Common myeloid progenitor, CD34-positive (primary cell): ENCODE measurements at places on chromosomes 16 and 17.

- DNase-seq: peak; percentile 68
These were observed 9.5 kb downstream of the TBX21 start for GRCh38 chr17:47742319-47743181.

GRCh38 chr16:26772503-26772902 lies 294.2 kb upstream of the C16orf82 start:
- DNase-seq: no peak

DNA sequence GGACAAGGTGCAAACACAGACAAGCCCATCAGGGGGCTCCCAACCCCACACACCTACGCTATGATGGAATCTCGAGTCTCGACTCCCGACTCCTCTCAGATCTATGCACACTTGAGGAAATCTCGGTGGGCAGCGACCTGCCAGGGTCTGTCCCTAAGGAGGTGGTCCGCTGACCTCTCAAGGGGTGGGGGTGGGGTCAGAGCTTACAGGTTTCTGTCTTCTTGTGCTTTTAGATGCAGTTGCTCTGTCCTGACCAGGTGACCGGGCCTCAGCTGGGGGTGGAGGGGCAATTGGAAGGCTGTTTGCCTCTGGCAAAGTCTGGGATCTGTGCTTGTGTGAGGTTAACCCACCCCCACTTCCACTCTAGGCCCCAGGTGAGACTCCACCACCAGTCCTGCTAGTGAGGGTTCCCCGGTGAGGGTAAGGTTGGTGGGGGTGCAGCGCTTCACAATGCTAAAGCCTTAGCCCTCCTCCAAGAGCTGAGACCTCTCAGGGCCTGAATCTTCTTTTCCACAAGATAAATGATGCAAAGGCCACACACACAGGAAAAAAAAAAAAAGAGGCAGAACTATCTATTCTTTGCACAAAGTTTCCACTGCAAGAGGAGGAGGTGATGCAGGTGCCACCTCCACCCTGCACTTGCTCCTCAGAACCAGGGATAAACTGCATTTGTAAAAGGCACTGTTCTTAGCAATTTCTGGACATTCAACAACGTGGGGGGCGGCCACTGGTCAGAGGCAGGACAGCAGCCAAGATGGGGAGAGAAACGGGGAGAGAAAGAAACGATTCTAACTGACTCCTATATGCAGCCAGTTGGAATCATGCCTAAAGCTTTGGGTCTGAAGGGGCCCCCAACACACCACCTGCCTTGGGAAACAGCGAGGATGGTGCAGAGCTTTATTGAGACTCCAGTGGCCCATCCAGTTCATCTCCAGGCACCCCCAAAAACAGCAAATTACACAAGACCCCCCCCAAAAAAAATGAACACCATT lies 4.1 kb downstream of the CISD3 start:
- DNase-seq: peak; percentile 49

- peak; percentile 34 for DNase-seq
These were observed 365.6 kb downstream of the SLC39A11 start for GRCh38 chr17:72726936-72727335.

DNA sequence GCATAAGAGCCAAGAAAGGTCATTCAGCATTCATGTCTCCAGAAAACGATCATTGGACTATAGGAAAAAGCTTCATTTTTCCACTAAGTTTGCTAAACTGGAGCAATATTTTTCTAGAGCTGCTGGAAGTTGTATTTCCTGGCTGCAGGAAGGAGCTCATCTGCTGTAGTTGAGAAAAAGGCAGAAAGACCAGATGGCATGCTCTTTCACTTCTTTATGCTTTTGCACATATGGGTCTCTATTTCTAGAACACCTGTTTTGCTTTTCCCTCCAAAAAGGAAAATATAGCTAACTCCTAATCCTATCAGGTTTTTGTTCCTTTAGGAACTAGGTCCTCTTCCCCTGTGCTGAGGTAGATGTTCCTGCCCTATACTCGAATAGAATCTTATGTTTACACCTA lies 61.9 kb upstream of the HLF start:
- DNase-seq: no peak

GRCh38 chr16:68328860-68329390 lies 18.1 kb downstream of the PRMT7 start:
- no peak for DNase-seq

GRCh38 chr17:36034127-36034526 lies 16.4 kb upstream of the CCL23 start:
- DNase-seq: peak; percentile 52

GRCh38 chr17:65954148-65954449 lies 237.8 kb downstream of the CEP112 start:
- DNase-seq: no peak

DNA sequence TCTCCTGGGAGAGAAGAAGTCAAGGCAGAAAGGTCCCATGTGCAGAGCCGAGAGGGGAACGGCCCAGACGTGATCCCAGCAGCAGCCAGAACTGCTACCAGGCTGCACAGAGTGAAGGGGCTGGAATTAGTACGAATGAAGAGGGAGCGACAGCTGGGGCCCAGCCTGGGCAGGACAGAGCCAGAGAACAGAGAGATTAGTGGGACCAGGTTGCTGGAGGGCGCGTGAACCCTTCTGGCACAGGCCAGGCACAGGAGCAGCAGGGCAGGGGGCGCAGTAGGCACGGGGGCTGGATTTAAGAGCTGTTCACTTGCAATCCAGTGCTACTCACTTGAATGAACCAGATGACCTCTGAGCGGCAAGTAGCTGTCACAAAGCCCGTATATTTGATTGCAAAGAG lies 66.9 kb downstream of the PLXDC1 start:
- no peak for DNase-seq

GRCh38 chr17:21542991-21543390 lies 149.3 kb upstream of the KCNJ18 start:
- no peak for DNase-seq

DNA sequence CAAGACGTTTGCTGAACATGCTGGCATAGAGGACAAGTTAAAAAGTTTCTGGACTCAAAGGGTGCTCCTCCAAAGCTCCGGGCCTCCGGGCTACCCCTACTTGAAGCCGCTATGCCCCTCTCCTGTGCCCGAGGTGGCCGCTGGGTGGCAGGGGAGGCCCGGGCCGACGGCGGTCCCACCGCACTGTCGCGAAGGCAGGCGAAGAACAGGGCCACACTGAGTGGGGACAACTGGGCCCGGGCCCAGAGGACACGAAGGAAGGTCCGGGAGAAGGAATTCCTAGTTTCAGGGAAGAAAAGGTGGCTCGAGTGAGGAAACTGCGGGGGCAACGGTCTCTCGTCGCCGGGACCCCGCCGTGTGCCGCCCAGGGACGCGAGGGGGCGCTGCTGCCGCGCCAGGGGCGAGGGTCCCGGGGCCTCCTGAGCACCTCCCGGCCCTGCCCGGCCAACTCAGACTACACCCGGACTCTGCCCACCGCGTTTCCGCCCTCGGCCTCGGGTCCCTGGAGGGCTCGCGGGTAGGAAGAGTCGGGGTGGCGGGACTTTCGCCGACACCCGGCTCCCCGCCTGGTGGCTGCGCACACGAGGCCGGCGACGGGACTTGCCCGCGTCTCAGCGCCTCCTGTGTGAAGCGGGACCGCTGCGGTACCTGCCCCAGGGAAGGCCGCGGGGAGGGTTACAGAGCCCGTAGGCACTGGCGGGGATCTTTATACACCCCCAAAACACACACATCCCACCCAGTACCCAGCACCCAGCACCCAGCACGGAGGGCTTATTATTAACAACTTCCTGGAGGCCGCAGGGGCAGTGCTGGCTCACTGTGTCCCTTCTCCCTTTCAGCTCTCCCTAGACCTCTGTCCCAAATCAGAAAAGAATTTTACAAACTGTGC lies 772 bp upstream of the CHCT1 start:
- DNase-seq: peak; percentile 79

DNA sequence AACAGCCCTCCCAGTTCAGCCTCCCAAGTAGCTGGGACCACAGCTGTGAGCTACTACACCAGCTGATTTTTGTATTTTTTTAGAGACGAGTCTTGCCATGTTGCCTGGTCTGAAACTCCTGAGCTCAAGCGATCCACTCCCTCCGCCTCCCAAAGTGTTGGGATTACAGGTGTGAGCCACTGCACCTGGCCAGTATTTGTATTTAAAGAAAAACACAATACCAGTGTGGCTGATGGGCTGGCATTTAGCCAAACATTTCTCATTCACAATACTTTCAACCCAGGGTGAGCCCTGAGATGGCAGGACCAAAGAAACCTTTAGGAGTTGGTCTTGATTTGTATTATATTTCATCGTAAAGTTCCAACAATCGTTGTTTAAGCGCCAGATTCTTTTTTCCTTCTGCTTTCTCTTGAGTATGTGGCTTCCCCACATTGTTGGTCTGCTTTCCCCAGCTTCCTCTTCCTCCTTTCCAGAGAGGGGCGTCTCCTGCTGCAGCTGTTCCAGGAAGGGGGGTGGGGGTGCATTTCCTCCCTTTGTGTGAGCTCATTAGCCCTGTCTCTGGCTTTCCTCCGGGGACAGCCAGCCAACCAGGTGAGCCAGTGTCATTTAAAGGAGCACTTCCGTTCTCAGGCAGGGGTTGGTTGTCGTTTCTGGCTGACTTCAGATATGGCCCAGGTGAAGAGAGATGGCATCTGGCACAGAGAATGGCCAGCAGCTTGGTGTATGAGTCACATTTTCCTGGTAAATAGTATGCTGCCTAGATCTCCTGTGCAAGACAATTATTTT lies 79.9 kb downstream of the GPRC5B start:
- DNase-seq: peak; percentile 45

GRCh38 chr16:75922250-75922649 lies 196.0 kb upstream of the CPHXL start:
- no peak for DNase-seq

- DNase-seq: peak; percentile 79
These were observed at the start of gene CMTM3 for GRCh38 chr16:66604376-66605176. Gene CMTM3 (plus strand): TSS chr16:66604704. CDS start chr16:66604806, 102 bp downstream.

DNA sequence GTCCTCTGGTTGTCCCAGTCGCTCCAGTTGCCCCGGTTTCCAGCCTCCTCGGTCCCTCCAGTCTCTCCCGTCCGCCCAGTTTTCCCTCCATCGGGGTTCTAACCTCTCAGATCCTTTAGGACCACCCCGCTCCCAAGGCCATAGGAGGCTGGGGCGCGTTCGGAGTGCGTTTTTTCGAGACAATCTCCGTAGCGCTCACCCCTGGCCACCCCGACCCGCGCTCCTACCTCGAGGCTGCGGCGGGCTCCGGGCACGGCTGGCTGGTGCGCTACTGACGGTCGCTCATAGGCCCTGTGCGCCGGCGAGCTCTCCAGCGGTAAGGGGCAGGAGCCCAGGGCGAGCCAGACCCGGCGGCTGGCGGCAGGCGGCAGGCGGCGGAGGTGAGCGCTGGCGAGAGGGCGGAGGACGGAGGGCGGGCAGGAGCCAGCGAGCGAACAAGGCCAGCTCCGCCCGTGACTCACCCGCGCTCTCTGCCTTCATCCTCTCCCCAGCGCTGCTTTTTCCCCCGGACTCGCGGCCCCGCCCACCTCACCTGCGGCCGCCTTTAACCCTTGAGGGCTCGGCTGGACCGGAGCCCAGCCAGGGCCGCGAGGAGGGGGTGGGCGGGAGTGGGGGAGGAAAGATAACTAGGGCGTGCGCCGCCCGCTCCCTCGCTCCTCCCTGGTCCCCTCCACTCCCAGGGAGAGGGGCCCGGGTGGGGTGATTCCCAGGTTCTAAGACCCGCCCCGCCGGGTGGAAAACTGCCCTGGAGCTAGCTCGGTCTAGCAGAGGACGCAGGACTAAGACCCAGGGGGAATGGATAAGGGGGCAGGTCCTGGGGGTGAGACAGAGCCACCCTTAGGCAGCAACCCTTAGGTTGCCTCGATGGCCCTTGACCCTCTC lies at the start of gene SP6:
TSS of gene SP6 (minus strand) at position 472 of the 882 bp plus-strand sequence. CDS start 2,734 bp downstream, outside the sequence.
- peak; percentile 61 for DNase-seq

DNA sequence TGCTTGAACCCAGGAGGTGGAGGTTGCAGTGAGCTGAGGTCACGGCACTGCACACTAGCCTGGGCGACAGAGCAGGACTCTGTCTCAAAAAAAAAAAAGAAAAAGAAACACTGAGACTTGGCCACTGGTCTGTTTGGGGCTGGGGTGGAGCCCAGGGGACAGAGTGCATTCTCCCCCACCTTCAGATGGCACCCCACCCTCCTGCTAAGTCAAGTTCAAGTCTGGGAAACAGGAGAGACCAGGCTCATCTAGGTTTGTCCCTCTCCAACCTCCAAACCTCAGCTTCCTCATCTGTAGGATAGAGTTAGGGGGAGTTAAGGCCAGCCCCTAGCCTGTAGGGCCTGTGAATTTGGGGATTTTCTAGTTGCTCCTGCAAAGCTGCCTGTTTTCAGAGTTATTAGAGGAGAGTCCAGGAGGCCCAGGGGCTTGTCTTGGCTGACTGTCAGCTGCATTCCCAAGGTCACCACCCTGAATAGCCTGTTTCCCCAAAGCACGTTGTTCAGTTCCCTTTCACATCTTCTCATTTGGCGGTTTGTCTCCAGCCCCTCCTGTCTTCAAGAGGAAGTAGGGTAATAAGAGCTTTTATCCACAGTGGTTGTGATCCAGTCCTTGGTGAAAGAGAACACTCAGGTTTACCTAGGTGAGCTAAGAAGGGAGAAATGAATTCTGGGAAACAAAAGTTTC lies 2.2 kb downstream of the MT3 start:
- no peak for DNase-seq

- no peak for DNase-seq
These were observed 12.1 kb downstream of the VMP1 start for GRCh38 chr17:59719526-59719925.

DNA sequence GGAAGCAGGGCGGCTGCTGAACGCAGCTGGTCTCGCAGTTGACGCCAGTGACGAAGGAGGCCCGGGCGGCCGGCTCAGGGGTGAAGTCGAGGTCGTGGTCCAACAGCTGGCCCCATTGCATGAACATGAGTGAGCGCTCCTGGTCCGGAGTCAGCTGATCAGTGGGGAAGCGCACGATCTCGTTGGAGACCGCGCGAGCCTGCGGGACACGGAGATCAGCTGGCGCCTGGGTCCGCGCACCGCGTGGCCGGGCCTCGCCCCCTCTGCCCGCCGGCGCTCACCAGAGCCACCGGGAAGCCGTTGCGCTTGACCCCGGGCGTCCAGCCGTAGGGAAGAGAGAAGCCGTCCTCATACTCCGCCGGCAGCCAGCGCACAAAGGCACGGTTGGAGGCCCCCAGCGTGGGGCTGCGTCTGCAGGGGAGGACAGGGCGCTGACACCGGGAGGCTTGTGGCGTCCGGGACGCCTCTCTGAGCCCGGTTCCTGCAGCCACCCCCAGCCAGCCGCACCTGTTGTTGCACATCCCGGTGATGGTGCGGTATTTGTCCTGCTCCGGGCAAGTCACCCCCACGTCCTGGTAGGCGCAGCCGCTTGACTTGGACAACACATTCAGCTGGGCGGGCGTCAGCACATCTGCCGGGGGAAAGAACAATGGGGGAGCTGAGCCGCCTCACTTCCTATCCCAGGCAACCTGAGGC lies 1.6 kb downstream of the MPO start:
- DNase-seq: no peak
